ENCODE measurements at places on chromosomes 1 and 21.

GRCh38 chr1:151060007-151060656 lies at the start of gene MLLT11:
Gene MLLT11, plus strand, starts transcription at chr1:151060397. Its CDS starts 6,828 bp downstream, at chr1:151067225.
- no peak for DNase-seq

DNA sequence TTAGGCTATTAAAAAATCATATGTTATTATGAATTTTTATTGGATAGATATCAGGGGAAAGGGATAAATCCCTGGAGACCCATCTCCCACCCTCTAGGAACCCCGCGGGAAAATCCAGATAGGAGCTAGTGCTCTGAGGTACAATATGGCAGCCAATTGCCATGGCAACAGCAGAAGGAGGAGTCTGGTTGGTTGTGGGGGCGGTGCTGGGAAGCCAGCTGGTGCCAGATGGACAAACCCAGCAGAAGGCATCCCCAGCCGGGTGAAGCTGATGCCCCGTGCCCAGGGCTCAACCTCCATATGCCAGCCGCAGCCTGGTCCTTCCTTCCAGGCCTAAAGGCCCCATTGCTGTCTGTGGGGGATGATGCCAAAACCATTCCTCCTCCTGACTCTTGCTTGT lies 38.3 kb downstream of the RHBG start:
- no peak for DNase-seq

DNA sequence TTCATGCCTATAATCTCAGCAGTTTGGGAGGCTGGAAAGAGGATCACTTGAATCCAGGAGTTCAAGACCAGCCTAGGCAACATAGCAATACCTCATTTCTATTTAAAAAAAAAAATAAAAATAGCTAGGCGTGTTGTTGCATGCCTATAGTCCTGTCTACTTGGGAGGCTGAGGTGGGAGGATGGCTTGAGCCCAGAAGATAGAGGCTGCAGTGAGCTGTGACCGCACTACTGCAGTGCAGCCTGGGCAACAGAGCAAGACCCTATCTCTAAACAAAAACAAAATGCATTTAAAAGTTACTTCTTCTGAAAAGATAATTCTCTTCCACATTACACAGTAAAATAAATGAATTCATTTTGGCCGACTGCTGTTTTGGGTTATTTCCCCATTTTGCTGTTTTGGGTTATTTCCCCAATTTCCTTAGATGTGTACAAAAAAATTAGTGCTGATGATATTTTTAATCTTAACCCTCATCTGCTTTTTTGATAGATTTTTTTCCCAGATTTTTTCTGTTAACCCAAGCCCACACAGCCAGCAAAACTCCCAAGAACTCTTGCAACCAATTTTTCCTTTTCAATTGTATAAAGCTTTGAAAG lies 23.0 kb upstream of the SAMSN1 start:
- no peak for DNase-seq

GRCh38 chr1:116262995-116263385 lies 110.1 kb upstream of the ATP1A1 start:
- no peak for DNase-seq

DNA sequence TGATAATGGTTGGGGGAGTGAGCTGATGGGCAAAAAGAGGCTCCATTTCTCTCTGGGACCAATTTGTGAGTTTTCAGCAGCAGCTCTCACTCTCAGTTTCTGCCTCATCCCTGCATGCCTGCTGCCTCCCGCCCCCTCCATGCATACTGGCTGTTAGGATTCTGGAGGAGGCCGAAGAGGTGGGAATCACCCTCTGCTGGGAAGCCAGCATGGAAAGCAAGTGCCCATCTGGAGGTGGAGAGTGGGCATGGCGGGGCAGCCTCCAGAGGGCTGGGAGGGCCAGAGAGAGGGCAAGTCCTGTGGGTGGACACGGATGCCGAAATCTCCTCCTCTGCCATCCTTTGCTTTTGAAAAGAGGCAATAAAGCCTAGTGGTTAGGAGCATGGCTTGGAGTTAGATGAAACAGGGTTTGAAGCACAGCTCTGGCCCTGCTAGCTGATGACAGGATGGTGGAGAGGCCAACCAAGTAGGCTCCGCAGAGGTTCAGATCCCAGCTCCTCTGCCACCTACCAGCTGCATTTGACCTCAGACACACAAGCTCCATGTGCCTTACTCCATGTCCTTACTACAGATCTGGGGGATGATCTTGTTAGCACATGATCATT lies 113.4 kb downstream of the GRIK3 start:
- DNase-seq, result no peak

DNA sequence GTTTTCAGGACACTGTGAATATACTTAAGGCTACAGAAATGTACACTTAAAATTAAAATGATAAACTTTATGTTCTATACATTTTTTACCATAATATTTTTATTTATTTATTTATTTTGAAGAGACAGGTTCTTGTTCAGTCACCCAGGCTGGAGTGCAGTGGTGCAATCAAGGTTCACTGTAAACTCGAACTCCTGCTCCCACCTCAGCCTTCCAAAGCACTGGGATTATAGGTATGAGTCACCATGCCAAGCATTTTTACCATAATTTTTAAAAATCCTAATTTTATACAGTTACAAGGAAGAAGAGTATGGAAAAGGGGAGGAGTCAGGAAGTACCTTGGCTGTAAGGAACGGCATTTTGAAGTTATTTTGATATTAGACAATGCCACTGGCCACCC lies 23.6 kb upstream of the ANGPTL3 start:
- no peak for DNase-seq

DNA sequence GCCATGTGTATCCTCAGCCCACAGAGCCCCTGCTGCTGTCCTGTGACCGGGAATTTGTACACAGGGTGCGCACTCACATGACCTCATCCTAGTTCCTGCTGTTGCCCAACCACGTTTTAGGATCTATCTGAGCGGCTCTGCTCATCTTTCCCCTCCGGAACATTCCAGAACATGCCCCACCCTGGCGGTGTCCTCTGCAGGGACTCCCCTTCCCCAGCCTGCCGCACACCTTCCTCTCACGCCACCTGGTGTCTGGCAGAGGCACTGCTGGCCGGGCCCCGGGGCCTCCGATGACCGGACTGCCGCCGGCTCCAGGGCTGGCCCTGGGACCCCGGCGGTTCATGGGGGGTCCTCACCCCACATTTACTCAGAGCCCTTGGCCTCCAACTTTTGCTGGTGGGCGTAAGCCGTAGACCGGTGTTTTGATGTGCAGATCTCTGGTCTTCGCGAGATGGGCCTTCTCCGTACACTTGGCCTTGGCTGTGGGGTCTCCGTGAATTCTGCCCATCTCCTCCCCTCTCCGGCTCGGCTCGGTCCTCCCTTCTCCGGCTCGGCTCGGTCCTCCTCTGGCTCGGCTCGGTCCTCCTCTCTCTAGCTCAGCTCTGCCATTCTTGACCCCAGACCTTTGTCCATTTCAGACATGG lies 29.5 kb downstream of the ARHGEF16 start:
- DNase-seq, result no peak

DNA sequence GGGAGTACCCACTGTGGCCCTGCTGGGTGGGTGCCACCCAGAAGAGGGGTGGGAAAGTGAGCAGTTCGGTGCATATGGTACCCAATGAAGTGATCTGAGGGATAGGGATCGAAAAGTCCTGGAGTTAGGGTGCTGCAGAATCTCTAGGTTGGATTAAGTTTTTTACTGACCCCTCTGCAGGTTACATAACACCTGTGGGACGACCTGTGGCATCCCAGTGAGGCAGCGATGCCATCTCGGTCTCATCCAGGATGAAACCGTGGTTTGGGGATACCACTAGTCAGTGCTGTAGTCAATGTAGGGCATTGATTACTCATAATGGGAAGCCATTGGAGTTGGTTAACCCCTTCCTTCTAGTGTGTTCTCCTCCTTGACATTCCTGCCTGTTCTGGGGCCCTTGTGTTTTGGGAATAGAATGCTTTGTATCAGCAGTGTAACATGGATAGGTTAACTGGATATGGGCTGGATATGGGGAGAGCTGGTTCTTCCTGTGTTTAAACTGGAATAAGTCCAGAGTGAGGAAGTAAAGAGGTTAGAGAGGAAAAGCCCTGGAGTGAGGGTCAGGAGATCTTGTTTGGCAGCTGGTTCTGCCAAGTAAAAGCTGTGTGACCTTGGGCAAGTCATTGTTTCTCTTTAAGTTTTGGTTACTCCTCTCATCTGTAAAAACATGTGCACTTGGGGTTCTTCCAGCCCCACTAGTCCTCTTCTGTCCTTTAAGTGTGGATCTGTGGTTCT lies 42.8 kb upstream of the ATF3 start:
- DNase-seq, result peak; percentile 24

DNA sequence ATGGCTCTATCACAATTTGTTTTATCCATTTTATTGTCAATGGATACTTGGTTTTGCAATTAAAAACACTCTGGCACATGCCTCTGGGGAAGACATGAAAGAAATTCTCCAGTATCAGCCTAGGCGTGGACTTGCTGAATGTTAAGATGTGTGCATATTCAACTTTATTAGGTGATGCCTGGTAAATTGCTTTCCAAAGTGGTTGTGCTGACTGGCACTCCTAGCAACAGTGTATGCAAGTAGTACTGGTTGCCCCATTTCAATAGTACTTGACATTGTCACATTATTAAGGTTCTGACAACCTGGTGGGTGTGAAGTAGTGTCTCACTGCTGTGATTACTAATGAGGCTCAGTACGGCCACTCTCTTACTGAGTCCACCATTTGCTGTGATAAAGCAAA lies 48.1 kb downstream of the BEND5 start:
- DNase-seq, result no peak

GRCh38 chr1:25810341-25811299 lies 9.1 kb upstream of the MTFR1L start:
- DNase-seq, result peak; percentile 67

DNA sequence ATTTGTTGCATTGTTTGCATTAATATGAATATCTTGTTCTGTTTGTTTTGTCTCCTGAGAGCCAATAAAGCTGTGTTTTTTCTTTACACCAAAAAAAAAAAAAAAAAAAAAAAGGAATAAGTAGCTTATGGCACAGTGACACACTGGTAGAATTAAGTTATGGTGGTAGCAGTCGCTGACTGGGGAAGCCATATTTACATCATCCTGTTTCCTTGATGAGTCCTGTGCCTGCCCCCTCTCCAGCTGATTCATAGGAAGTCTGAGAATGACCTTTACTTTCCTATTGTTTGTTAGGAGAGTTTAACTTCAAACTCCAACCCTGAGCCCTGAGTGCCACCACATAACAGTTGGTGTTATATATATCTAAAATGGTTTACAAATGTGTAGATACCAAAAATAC lies 62.2 kb downstream of the OBSCN start:
- DNase-seq, result no peak

DNA sequence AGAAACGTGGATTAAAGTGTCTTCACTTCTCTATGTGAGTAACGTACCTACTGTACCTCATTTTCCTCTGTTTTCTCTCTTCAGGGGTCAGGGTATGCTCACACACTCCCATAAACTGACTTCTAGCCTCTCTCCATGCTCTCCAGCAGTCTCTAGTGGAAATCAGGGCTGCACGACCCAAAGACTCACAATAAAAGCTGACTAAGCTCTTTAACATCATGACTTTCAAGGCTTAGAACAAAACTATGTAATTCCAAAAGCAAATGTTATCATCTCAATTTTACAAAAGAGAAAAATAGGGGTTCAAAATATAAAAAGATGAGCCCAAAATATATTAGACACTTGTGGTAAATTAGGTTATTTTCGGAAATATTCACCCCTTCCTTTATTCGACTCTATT lies 62.5 kb upstream of the KRTAP11-1 start:
- DNase-seq, result no peak
